Activated CD8-positive, alpha-beta memory T cell treated with anti-CD3 and anti-CD28 coated beads, Interleukin-2, amount 50 U/mL, for 4 hours (primary cell): ENCODE measurements at places on chromosomes 2 and 18.

DNA sequence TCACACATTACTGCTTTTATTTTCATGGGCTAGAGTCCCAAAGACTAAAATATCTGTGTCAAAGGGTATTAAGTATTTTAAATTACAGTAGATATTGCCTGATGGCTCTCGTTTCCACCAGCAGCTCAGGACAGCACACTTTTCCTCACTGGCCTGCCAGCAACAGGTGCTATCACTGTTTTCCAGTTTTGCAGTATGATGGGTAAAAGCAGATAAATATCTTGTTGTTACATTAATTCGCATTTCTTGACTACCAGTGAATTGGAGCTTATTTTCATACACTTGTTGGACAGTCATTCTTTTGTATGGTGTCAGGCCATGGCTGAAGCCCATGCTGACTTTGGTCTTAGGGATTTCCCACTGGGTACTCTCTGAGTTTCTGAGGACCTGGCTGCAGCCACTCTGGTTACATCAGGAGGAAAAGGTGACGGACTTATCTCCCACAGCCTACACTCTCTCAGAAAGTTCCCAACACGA is 4.8 kb downstream of the APOB start:
- no peak for DNase-seq

- DNase-seq, result no peak
Observed at GRCh38 chr2:30255466-30256408, 24.4 kb downstream of the LBH start.

GRCh38 chr18:79507546-79508480 is 112.1 kb downstream of the NFATC1 start:
- DNase-seq, result peak; percentile 29

- DNase-seq, result no peak
Observed at GRCh38 chr2:44615950-44616518, 254.3 kb downstream of the CAMKMT start.

GRCh38 chr2:105858868-105859693 is 114.4 kb downstream of the NCK2 start:
- DNase-seq, result peak; percentile 49

DNA sequence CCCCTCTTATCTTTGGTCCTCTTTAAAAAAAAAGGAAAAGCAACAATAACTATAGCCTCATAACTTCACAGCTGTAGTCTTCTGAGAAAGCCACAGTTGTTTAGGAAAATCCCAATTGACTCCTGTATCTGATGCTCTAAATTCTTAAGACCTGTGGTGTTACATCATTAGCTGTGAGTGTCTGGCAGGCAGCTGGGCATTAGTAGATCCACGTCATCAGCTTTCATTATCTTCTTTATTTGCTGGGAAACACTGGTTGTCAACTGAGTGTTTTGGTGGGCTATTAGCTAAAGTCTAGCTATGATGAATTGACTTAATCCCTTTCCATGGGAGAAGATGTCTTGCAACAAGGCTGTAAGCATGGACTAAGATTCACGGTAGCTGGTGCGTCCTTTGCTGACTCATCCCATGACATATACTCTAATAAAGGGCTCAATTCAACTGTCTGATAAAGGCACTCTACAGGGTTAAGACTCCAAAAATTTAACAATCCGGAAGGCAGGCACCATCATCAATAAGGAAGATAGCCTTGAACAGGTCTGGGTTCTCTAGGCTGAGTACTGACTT is 517.2 kb downstream of the PLCL1 start:
- no peak for DNase-seq

- DNase-seq, result no peak
Observed at GRCh38 chr2:95525294-95526035, 40.9 kb upstream of the TRIM43B start.
